Thyroid gland (tissue), 4 donors: ENCODE measurements at places on chromosomes 2 and 18. TPM values are rescaled to one million over a fixed set of nuclear protein-coding genes. Genes with fewer than 3 reads are reported as not detected.
A peak's percentile ranks its signal among the peaks of the same experiment; 100 is the strongest.

DNA sequence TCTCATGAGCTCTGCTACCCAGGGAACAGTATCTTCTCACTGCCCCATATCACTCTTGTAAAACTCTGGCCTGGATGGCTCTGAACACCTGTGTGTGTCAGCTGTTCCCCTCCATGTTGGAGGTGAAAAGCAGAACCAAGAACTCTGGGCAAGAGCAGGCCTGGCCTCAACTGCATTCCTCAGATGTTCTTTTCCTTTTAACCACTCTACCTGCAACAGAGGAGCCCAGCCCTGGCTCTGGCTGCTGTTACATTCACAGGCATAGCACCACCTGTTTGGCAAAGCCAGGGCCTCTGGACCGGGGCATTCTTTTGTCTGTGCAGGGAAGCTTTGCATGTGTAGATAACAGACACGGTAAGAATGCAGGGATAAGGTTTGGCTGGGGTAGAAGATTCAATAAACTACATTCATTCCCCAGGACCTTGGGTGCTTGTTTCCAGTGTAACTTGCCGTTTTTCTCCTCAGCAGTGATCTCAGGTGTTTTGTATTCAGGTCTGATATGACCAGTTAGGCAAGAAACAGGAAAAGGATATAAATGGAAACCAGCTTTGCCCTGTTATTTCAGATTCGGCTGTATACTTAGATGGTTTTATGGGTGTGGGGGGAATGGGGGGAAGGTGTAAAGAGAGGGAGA is 95.1 kb downstream of the SPTBN1 start:
- H3K36me3 ChIP-seq = no peaks in the 10 kb centered on the region
- DNase-seq = peak; percentile 63
- no peak overlapping the region for H3K4me3 ChIP-seq
- peak overlapping the region; percentile 20 for H3K27ac ChIP-seq

DNA sequence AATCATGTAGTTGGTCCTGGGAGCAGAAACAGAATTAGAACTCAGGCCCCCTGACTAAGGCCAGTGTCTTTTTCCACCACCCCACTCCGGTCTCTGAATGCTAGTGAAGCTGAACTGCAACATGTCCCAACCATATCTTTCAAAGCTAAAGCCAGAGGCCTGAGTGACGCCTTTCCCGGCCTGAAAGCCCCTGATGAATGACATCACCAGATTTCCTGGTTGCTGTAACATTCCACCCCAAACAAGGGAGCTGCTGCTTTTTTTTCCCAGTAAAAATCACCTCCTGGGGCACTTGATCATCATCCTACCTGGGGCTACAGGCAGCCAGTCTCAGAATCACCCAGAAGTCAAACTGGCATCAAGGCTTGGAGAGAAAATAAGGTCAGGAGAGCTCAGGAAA is 162.7 kb downstream of the ARL4C start:
- H3K36me3 ChIP-seq = no peaks in the 10 kb centered on the region
- H3K4me3 ChIP-seq = no peak overlapping the region
- no peaks in the 10 kb centered on the region for H3K4me1 ChIP-seq
- no peaks in the 10 kb centered on the region for H3K27me3 ChIP-seq
- H3K27ac ChIP-seq = no peak overlapping the region
- no peak for DNase-seq

DNA sequence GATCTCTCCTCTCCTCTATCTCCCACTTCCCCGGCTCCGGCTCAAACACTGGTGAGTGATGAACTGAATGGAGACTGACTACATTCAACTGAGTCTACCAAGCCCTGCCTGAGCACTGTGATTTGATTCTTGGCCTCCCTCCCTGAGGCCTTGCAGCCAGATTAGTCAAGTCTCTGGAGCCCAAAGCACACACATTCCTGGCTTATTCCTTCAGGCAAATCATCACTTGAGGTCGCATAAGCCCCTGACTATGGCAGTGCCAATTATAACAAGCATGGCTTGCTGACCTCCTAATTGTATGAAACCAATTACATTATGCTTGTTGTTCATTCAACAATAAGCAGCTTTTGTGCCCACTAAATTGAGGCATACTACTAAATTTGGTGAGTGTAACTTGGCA is 34.6 kb downstream of the EFEMP1 start:
- no peaks in the 10 kb centered on the region for H3K27me3 ChIP-seq
- H3K4me3 ChIP-seq = no peak overlapping the region
- peaks cover 11% of the 10 kb centered on the region for H3K4me1 ChIP-seq
- DNase-seq = no peak
- no peaks in the 10 kb centered on the region for H3K36me3 ChIP-seq

Gene ASIC4
- not detected for total RNA-seq

Gene SKA1
- total RNA-seq = not detected
